Inflammatory macrophage treated with lipopolysaccharide for 4 hours (primary cell): ENCODE measurements at places on chromosomes 7 and 10.
A peak's percentile ranks its signal among the peaks of the same experiment; 100 is the strongest.

DNA sequence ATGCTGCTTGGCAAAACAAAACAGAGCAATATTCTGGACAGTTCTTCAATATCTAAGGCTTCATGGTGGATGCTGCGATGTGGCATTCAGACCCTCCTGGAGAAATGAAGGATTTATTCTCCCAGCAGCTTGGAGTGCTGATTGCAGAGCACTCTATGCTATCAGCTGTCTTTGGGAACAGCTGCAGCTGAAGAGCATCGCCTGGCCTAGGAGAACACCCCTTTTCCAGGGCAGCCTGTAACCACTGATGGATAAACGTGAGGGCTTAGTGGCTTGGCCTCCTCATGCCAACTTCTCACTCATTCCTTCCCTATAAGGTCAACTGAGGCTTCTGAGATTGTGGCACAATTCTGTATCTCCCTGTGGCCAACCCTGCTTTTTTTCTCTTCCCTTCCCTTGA is 638.1 kb upstream of the CNTNAP2 start:
- no peak for DNase-seq

- DNase-seq: no peak
These were observed 1143.8 kb downstream of the XPNPEP1 start for GRCh38 chr10:108779501-108779900.

GRCh38 chr10:128026615-128027300 is 99.5 kb downstream of the MKI67 start:
- DNase-seq: no peak

DNA sequence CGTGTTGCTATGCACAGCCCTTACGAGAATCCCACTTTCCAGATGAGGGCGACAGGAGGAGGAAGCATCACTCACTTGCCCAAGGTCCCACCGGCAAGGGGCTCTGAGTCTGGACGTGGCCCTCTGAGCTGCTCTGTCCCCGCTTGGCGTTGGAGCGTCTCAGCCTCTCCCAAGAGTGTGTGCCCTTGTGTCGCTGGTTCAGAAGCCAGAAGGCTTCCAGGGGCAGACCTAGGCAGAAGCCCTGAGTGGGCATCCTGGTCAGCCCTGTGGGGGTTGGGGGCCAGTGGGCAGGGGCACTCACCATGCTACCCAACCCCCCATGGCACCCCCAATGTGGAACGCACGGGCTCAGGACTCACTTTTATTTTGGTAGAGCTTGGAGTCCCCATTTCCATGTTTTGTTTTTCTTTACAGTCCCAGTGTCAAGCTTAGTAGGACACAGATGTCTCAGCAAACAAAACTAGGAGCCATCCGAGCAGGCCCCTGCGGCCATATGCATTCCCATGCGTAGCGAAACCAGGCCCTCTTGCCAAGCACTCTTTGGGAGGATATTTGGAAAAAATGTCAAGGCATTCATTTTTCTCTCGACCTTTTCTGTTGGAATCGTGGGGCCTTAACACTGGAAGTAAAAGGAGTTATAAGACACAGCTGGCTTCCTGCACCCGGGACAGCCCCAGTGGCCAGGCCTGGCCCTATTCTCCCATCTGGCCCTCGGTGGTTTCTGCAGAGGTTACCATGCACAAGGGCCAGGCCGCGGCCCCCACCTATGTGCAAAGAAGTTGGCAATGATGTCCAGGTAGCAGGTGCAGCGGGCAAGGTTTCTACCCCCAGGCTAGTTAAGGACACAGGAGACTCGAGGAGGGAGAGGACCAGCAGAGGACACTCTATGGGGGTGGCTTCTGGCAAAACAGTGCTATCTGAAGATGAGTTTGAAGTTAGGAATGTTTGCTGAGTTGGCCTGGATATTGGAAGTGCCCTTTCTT is 97.0 kb downstream of the LHPP start:
- no peak for DNase-seq

DNA sequence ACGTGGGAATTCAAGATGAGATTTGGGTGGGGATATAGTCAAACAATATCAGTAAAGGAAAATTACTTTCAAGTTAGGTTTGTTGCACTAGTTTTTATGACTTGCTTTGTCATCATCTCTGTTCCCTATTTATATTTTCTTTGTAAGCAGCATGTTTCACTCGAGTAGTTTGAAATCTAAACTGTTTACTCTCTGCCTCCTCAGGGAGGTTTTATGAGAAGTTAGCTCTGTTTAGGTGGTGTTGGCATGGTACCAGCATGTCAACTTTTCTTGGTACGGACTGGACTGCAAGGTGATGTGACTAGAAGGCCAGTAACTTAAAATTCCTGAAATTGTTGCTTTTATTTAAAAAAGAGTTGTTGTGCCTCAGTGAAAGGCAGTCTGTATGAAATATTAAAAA is 59.2 kb upstream of the MTPN start:
- DNase-seq: no peak

- no peak for DNase-seq
These were observed 1634.5 kb upstream of the LRRTM3 start for GRCh38 chr10:65291286-65291685.

DNA sequence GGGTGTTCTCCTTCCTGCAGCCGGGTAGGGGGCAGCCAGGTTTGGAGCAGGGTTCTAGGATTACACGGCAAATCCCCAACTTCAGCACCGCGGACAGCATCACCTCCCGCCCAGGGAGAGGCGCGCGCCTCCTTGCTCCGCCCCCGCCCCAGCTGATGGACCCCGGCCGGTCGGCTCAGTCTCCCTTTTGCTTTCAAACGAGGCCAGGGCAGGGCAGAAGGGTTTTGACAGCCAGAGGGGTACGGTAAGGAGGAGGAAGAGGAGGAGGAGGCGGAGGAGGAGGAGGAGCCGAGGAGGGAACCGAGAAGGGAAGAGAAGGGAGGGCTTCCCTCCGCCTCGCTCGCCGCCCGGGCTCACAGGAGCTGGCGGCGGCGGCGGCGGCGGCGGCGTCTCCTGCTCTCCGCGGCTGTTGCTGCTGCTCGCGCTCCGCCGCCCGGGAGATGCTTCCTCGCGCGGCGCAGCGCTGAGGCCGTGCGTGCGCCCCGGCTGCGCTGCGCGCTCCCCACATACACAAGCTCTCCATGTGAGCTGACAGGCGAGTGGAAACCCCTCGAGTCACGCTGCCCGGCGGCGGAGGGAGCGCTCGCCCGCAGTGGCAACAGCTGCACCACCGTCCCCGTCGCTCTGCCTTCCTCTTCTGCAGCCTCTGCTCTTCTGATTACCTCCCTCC is 615 bp upstream of the CNTNAP2 start:
- peak; percentile 0 for DNase-seq

DNA sequence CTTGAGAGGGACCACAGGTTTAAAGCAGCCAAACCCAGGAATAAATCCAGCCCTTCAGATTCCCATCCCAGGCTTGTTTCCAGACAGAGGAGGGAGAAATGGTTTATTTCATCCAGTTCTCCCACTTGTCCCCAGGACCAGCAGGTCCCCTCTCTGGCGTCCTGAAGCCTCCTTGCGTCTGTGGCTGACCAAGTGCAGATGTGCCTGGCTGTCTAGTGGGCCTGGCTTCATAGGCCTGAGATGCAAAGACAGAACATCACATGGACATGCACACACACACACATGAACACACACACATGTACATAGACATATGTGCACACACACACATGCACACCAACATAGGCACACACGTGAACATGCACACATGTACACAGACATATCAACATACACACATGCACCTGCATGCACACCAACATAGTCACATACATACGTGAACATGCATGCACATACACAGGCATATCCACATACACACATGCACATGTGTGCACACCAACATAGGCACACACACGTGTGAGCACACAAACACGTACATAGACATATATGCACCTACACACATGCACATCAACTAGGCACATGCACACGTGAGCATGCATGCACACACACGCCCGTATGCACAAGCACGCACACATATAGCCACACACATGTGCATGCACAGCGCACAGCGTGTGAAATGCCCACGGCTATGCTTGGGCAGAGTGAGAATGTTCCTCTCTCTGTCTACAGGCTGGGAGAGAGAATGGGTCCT is 10.7 kb downstream of the FOXL3 start:
- no peak for DNase-seq

DNA sequence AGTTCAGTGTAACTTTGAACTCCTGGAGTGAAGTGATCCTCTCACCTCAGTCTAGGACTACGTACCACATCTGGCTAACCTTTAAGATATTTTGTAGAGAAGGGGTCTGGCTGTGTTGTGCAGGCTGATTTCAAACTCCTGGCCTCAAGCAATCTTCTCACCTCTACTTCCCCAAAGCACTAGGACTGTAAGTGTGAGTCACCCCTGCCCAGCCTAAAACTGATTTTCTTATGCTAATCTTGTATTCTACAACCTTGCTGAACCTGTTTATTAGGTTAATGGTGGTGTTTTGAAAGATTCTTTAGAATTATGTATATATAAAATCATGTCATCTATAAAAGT is 58.0 kb downstream of the LCOR start:
- peak; percentile 36 for DNase-seq

DNA sequence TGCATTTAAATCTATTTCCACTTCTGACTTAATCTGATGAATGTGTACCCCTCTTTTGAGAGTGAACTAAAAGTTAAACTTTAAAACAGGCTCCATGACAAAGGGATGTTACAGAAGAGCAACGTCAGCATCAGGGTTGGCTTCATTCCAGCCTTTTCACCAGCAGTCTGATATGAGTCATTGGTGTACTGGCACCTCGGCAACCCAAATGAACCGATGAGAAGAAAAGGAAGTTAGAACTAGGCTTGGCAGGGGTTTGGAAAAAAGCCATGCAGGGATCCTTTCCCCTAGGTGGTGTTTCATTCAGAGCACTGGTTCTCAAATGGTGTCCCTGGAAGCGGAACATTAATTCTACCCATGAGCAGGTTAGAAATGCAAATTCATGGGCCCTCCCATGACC is 53.6 kb downstream of the SEC61G start:
- DNase-seq: no peak

DNA sequence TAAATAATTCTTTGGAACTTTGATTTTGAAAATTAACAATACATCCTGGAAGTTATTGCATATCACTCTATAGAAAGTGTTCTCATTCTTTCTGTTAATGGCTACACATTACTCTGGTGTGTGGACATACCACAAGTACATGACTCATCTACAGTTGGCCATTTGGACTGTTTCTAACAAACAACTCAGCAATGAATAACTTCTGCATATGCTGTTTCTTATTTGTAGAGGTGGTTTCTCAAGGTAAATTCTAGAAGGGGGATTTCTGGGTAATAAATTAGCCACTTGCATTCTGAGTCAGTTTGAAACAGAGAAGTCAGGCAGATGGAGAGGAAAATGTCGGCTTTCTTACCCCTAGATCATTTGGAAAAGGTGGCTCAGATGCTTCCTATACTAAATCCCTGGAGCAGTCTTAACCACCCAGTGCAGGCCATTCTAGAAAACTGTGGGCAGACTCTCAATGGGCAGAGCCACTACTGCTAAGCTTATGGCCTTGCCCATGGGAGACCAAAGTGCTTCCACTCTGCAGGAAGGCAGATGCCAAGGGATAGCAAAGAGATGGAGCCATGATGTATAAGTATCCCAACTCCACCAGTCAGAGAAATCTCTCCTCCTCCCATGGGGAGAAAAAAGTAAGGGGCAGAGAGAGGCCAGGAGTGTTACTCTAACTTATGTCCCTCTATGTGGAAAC is 194.0 kb upstream of the PLPP4 start:
- DNase-seq: no peak

DNA sequence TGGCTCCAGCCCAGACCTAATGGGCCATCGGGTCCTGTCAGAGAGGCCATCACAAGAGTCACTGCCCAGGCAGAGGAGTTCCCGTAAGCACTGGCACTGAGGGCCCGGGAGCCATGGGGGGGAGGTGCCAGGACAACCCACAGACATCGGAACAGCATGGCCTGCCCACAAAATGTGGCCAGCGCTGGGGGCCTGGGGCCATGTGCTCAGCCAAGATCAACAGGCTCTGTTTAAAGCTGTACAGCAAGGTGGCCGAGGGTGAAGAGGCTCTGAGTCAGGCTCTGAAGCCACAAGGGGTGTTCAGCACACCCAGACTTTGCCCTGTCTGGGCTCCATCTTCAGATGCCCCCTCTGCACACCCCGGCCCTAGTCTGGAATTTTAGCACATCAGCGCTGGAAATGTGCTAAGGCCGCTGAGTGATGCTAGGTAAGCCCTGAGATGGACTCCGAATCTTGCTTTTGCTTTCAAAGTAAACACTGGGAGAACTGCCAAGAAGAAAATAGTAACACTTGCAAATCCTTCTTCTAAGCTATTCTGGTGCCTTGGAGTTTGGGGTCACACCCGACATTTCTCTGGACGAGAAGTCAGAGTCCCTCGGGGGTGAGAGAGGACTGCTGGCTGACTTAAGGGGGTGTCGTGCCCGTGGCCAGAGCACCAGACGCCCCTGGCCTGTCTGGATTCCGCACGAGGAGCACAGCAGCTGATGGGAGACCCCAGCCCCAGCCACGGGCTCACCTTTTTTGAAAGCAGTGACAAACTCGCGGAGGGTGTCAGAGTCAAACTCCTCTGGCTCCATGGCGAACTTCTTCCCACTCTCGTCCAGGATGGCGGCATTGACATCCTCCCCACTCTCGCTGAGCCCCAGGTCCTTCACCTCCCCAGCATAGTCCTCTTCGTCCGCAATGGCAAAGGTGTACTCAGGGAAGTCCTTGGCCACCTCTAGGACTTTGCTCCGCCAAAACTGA is 23.6 kb downstream of the PDIA4 start:
- DNase-seq: no peak

- DNase-seq: no peak
These were observed 34.2 kb upstream of the CREB3L2 start for GRCh38 chr7:138036135-138036534.

DNA sequence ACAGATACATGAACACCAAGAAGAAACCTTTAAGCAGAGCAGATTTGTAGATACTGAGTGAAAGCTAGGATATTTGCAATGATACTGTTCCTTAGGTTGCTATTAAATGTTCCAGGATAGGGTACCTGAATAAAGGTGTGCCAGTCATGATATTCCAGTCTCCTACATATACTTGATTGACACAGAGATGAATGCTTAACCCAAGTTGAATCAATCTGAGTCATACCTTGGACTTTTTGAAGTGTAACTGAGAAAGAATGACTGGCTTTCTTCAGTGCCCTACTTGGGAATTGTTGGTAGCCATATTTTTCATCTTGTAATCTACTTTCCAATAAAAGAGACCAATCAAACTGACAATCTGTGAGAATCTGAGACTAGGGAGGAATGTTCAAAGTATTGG is 805.7 kb upstream of the GHITM start:
- no peak for DNase-seq

DNA sequence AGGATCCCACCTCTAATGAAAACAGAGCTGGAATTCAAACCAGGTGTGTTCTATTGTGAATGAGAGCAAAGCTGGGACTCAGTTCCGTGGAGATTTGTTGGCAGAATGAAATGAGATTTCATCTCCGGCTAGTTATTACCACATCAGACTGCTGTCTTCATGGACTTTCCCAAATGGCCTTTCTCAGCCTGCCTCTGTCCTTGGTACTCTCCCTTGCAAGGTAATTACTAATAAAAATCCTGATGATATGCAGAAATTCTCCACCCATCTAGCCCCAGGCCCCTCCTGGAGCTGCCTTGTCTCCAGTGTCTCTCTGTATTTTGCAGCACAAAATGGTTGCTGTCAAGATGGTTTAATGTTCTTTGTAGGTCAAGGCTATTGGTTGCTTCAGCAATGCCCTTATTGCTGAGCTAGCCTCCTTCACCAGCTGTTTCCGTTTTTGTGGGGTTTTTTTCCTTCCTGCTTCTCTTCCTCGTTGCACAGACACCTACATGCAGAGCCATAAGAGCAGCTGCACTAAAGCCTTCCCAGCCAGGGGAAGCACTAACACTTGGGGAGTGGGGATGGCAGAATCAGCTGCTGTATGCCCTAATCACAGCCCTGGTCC is 185.0 kb upstream of the GHITM start:
- no peak for DNase-seq
